ENCODE measurements at places on chromosomes 5 and 9.
A peak's percentile ranks its signal among the peaks of the same experiment; 100 is the strongest.

DNA sequence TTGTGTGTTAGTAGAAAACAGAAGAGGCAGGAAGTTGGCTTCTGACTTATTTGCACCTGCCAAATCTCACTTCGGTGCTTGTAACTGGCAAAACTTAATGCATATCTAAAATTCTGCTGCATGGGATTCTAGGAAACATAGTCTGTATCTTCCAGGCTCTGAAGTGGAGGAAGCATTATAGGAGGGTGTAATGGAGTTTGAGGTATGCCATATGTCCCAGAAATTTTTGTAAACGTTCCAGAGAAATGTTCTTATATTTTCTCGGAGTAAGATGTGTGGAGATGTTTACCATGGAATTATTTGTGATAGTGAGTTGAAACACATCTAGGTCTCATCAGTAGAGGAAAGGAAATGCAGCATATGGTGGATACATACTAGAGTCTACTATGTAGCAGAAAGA, 1329.0 kb upstream of the NUDT12 start:
- no peak for DNase-seq

- DNase-seq, result no peak
Measured at GRCh38 chr5:43409809-43410271, 2.4 kb downstream of the CCL28 start.

- no peak for DNase-seq
Measured at GRCh38 chr5:103605277-103605676, 42.7 kb upstream of the NUDT12 start.

DNA sequence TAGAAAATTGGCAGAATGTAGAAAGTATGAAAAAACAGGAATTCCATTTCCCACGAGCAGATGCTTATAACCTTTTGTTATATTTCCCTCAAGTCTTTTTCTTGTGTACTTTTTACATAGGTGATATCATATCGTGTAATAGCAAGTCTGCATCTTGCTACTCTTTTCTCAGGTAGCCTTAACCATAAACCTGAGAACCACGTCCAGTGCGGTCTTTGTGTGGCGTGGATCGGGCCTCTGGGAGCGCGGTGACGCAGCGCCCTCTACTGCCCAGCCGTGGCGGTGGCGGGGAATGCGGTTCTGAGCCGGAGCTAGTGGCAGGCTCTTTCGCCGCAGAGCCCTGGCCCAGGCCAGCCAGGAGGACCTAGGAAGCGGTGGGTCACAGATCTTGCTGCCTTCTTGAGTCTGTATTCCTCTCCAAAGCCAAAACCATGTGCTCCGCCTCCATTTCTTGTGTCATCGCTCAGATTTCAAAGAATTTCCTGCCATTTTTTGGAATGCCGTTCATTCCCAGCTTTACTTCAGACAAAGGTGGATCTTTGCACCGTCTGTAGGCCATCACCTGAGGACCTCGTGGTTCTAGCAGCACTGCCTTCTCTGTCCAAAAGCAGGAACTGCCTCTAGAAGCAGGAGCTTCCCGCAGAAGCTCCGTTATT, 71.9 kb downstream of the MVB12B start:
- peak; percentile 89 for DNase-seq

DNA sequence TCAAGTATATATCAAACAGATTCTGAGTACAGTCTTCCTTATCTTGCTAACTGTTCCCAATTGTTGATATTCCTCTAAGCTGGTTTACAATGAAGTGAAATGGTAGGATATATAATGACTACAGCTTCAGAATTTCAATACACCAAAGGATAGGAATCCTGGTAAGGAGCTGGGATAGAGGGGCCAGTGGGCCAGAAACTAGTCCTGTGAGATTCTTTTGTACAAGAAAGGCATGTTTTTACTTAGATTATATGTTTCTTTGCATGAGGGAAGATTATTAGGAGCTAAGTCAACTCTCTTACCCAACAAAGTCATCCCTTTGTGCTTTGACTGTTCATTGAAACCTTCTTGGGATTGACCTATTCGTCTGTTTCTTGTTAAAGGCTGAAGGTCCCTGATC, 435.7 kb downstream of the PLK2 start:
- no peak for DNase-seq

DNA sequence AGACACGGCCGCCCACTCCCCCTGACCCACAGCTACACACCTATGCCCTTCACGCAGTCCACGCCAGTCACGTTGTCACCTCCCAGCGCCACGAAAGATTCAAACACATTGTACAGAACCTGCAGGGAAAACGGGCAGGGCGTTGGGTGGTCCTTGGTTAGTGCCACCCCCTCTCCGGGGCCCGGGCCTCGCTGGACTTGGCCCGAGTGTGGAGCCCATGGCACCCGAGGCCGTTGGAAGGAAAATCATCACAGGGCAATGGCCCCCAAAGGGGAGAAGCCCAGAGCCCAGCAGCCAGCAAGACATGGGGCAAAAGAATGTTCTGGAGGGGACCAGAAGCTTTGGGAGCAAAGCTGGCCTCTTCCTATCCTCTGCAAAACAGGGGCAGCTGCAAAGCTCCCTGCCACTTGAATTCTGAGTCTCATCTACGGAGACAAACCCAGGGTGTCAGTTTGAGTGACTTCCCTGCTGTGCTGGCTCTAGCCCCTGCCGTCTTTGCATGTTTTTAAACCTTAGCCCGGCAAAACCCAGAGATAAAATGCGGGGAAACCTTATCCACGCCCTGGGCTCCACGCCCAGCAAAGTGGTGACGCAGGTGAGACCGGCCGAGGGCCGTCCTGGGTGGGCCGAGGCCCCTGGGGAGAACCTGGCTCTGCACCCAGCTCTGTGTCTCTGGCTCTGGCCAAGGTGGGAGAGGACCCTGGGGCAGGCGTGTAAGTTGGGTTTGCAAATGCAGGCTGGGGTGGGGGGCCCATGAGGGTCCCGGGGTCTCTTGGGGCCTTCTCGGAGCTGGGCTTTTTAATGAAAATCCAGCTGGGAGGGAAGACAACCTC, 38.9 kb downstream of the SLC9A3 start:
- no peak for DNase-seq

GRCh38 chr5:170393235-170393634, 4.1 kb upstream of the KCNMB1 start:
- DNase-seq, result no peak

DNA sequence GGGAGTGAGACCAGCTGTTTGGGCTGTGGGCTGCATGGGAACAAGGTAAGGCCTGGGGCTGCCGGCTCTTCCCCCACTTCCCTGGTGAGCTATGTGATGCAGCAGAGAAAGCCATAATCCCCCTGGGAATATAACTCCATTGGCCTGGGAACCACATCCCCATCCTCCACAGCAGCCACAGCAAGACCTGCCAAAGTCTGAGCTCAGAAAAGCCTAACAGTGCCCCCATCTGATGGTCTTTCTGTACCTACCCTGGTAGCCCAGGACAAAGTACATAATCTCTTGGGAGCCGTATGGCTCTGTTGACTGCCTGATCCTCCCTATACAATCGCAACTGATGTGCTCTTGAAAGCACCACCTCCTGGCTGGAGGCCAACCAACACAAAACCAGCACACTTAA, 432.6 kb downstream of the CDH18 start:
- DNase-seq, result no peak

- DNase-seq, result no peak
Measured at GRCh38 chr9:98132806-98133631, 14.0 kb upstream of the TRIM14 start.

DNA sequence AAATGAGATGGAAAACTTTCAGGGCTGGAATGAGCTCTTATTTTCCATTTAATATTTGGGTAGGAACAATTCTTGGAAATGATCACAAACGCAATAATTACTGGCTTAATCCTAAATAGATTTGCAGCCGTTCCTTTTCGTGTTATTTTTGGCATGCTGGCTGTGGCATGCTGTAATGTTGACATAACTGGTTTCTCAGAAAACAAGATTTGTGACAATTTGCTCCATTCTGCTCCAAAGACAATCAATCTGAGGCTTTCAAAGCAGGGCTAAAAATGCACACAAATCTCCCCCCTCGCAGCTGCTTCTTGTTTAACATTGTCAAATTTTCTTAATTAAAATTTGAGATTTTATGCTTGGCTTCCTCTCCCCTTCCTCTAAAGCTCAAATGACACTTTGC, 151.2 kb downstream of the TTC39B start:
- peak; percentile 72 for DNase-seq

DNA sequence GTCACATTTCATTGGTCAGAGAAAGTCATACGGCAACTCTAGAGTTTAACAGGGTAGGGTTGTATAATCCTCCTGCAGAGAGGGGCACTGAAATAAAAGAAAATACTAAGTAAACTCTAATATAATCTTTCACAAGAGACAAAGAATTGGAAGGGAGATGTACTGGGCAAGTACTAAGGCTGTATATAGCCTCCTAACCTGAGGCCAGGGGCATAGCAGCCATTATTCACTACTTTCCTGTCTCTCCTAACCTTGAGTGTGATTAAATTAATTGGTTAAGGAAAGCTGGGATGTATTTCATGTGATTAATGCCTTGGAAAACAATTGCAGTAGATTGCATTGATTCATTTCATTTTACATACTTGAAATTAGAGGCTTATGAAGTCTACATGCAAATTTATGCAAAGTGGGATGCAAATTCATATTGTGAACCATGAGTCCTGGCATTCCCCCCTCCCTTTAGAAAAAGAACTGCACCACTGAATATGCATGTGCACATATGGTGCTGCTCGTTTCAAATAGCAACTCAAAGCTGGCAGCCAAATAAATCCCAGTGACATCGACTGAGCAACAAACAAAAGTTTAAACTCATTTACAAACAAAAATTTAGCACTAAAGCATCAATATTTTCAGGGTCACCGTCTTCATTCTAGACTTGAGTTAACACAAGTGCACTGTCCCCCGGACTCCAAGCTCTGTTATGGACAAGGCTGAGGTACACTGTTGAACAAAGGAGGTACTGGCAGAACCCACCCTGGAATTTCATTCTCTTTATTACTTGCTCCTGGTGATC, 70.0 kb downstream of the DMAC1 start:
- no peak for DNase-seq

DNA sequence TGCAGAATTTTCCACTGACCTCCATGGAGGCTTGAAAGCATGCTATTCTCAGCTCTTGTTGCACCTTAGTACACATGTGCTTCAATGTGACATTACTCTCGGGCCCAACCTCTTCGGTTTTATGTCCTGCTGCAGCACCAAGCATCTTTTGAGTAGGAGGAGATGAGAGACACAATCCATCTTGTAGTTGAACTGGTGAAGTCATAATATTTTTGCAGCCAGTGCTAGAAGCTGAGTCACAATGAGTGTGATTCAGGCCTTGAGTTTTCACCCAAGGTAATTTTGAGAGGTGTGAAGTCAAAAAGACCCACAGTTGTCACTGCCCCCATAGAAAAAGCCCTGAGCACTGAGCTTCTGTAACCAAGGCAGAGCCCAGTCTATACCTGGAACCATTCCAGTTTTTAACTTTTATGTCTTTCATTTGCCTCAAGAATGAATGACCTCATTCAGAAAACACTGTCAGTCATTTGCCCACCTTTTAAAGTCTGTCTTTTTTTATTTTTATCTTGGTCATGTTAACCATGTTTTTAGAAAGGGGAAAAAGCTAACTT, 117.7 kb downstream of the ZNF462 start:
- peak; percentile 37 for DNase-seq

- no peak for DNase-seq
Measured at GRCh38 chr9:126228111-126228780, 98.4 kb upstream of the MVB12B start.

GRCh38 chr5:170336065-170336464, 38.5 kb upstream of the LCP2 start:
- DNase-seq, result no peak

DNA sequence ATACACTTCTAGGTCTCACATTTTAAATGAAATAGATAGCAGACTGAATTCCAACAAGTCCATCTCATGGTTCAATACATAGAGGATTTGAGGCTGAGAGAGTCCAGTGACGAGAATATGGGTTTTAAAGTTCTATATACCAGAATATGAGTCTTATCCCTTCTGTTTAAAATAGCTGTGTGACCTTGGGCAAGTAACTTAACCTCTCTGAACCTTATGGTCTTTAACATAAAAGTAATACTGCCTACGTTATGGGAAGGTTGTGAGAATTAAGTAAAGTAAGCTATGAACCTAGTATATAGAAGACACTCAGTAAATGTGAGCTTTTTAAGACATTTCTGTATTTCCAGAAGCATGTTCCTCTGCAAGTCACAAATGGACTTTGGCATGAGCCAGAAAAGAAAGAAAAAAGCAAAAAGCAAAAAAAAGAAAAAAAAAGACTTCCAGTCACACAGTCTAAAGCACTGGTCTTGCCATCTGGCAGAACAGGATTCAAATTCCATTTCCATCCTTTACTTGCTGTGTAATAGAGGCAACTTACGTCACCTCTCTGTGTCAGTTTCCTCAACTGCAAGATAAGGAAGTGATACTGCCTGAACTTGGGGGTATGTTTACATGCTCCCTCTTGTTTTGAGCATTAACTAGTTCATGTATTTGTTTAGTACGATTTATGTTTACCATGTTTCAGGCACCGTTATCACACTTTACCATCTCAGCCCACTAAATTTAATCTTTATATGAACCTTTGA, 248.2 kb downstream of the TRIM32 start:
- no peak for DNase-seq

GRCh38 chr9:88969646-88970373, 21.5 kb upstream of the S1PR3 start:
- no peak for DNase-seq

GRCh38 chr5:159082474-159082873, 17.2 kb downstream of the EBF1 start:
- DNase-seq, result no peak

GRCh38 chr5:81046041-81046440, 85.9 kb downstream of the RASGRF2 start:
- DNase-seq, result no peak

DNA sequence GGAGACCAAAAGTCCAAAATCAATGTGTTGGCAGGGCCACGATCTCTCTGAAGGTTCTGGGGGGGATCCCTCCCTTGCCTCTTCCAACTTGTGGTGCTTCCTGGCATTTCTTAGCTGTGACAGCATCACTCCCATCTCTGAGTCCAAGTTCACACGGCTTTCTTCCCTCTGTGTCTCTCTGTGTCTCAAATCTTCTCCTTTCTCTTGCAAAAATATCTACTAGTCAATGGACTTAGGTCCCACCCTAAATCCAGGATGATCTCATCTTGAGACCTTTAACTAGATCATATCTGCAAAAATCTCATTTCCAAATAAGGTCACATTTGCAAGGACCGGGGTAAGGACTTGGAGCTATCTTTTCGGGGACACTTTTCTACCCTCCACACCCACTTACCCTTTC, 186.1 kb downstream of the HSD17B3 start:
- DNase-seq, result no peak

- DNase-seq, result peak; percentile 89
Measured at GRCh38 chr9:126228781-126229444, 97.7 kb upstream of the MVB12B start.

DNA sequence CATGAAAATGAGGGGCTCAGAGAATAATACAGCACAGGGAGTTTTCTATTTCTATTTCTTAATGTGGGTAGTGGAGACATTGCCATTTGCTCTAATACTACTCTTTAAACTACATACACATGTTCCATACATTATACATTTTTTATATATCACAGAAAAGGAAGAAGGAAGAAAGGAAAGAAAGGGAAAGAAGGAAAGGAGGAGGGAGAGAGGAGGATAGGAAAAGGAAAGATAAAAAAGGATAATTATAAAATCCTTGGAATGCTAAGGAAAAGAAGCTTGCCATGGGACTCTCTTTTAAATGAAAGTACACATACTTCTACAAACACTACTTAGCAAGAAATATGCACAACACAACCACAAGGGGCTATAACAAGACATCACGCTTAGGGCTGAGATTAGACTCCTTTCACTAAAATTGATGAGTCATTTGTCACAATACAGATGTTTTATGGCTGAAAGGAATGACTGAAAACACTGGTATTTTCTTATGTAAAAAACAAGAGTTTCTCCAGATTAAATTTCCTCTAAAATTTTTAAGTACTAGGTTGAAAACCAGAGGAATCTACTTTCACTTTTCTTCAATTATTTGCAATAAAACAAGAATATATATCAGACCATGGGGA, 219.8 kb downstream of the ARL15 start:
- peak; percentile 84 for DNase-seq
